ENCODE measurements at places on chromosomes 11 and 22. TPM values are rescaled to one million over a fixed set of nuclear protein-coding genes. Genes with fewer than 3 reads are reported as not detected.
A peak's percentile ranks its signal among the peaks of the same experiment; 100 is the strongest.

GRCh38 chr11:41039592-41039991, 419.9 kb downstream of the LRRC4C start:
- H3K4me3 ChIP-seq = no peak overlapping the region
- H3K36me3 ChIP-seq = no peaks in the 10 kb centered on the region
- no peaks in the 10 kb centered on the region for H3K4me1 ChIP-seq
- no peak for DNase-seq

- no peak overlapping the region for H3K4me3 ChIP-seq
- H3K36me3 ChIP-seq = no peaks in the 10 kb centered on the region
- H3K27me3 ChIP-seq = no peaks in the 10 kb centered on the region
- no peak overlapping the region for H3K27ac ChIP-seq
- no peak for DNase-seq
Measured at GRCh38 chr22:36737776-36738175, 34.2 kb upstream of the CACNG2 start.

- H3K27ac ChIP-seq = no peak overlapping the region
- no peaks in the 10 kb centered on the region for H3K36me3 ChIP-seq
- H3K27me3 ChIP-seq = no peaks in the 10 kb centered on the region
Measured at GRCh38 chr22:48974443-48975315, 853.0 kb downstream of the BRD1 start.

- no peak overlapping the region for H3K27ac ChIP-seq
- H3K4me1 ChIP-seq = no peaks in the 10 kb centered on the region
- no peak overlapping the region for H3K4me3 ChIP-seq
- H3K36me3 ChIP-seq = no peaks in the 10 kb centered on the region
- DNase-seq = no peak
Measured at GRCh38 chr11:107472966-107473365, 15.3 kb upstream of the CWF19L2 start.

GRCh38 chr11:66316849-66317251, at the start of gene CD248:
CD248 (minus strand) TSS chr11:66317044; CDS start chr11:66317027, 17 bp downstream.
- peaks cover 60% of the 10 kb centered on the region for H3K4me1 ChIP-seq
- H3K4me3 ChIP-seq = no peak within 1 kb of the TSS
- DNase-seq = no peak
- H3K36me3 ChIP-seq = no peaks in the 10 kb centered on the region

GRCh38 chr11:31870609-31871309, 59.6 kb upstream of the PAX6 start:
- peak; percentile 36 for DNase-seq
- no peaks in the 10 kb centered on the region for H3K4me1 ChIP-seq
- peaks cover 5% of the 10 kb centered on the region for H3K27me3 ChIP-seq
- H3K36me3 ChIP-seq = no peaks in the 10 kb centered on the region
- H3K27ac ChIP-seq = no peak overlapping the region
- no peak overlapping the region for H3K4me3 ChIP-seq

GRCh38 chr11:13064593-13064992, 55.5 kb downstream of the RASSF10 start:
- H3K27me3 ChIP-seq = 0 out of 3 replicates have a peak, but pooled peaks cover 2% of the 10 kb centered on the region
- no peak overlapping the region for H3K4me3 ChIP-seq
- DNase-seq = no peak
- H3K27ac ChIP-seq = no peak overlapping the region
- H3K4me1 ChIP-seq = no peaks in the 10 kb centered on the region

DNA sequence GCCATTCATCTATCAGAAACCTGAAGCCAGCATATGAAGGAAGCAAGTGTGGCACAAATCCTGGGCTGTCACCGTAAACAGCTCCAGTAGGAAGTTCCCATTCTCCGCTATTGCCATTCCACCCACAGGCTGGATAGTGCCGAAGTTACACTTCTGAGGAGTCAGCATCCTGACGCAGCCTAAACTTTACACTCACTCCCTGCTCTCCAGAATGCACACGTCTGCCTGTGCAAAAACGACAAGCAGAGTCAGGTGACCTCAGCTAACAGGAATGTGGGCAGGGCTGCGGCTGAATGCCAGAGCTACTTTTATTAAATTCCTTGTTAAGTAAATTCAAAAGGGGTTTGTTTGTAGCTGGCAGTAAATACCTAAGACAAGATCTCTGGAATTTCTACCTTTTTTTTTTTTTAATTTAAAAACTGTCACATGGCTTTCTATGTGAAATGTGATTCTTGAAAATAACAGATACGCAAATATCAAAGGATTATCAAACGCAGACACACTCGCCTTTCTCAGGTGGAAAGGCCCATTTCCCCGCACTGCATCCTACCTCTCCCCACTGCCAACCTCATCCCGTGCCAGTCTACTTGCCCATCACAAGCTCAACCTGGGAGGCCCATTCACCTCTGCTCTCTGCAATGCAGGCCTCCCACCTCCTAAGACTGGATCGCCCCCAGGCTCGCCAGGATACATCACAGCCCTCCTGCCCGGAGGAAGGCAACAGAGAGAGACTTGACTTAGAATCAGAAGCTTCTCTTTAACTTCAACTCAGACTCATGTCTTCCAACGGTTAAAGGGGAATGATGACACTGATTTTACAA, 33.5 kb downstream of the NFRKB start:
- H3K4me3 ChIP-seq = no peak overlapping the region
- peaks cover 63% of the 10 kb centered on the region for H3K36me3 ChIP-seq
- DNase-seq = no peak

- no peak for DNase-seq
- no peak overlapping the region for H3K4me3 ChIP-seq
- no peaks in the 10 kb centered on the region for H3K4me1 ChIP-seq
- no peak overlapping the region for H3K27ac ChIP-seq
- no peaks in the 10 kb centered on the region for H3K36me3 ChIP-seq
Measured at GRCh38 chr22:48093981-48094380, 1331.5 kb downstream of the TBC1D22A start.

- no peak overlapping the region for H3K4me3 ChIP-seq
- no peaks in the 10 kb centered on the region for H3K4me1 ChIP-seq
- H3K36me3 ChIP-seq = 0 out of 3 replicates have a peak, but pooled peaks cover 2% of the 10 kb centered on the region
- no peak overlapping the region for H3K27ac ChIP-seq
- no peak for DNase-seq
Measured at GRCh38 chr11:31442086-31442485, 67.3 kb downstream of the IMMP1L start.

GRCh38 chr11:111183706-111184105, 61.8 kb upstream of the POU2AF2 start:
- no peak overlapping the region for H3K4me3 ChIP-seq
- H3K27me3 ChIP-seq = no peaks in the 10 kb centered on the region
- H3K4me1 ChIP-seq = no peaks in the 10 kb centered on the region
- DNase-seq = no peak
- no peak overlapping the region for H3K27ac ChIP-seq

GRCh38 chr22:40660730-40661129, 18.6 kb upstream of the MCHR1 start:
- no peaks in the 10 kb centered on the region for H3K36me3 ChIP-seq
- no peak overlapping the region for H3K4me3 ChIP-seq
- DNase-seq = no peak
- no peaks in the 10 kb centered on the region for H3K27me3 ChIP-seq
- no peaks in the 10 kb centered on the region for H3K4me1 ChIP-seq
- H3K27ac ChIP-seq = no peak overlapping the region

Gene TRIM68
- 9.2 TPM for total RNA-seq
